Myocyte (in vitro differentiated cells): ENCODE measurements at places on chromosomes 6 and 20. TPM values are rescaled to one million over a fixed set of nuclear protein-coding genes. Genes with fewer than 3 reads are reported as not detected.
A peak's percentile ranks its signal among the peaks of the same experiment; 100 is the strongest.

DNA sequence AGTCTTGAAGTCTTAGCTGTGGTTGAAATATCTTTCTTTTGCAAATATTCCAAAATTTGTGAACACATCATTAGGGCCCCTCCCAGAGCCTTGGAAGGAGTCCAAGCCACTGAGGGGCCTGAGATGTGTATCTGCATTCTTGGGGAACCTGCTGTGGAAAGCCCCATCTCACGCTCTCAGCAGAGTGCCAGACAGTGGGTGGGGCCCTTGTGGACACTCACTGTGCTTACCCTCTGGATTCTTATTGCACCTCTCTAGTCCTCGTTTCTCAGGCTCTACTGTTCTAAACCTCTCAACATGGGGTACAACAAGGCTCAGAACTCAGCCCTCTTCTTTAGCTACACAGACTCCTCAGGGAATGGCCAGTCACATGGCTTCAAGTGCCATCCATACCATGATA is 416.2 kb upstream of the CDH4 start:
- DNase-seq = no peak

GRCh38 chr6:122289762-122290539 is 109.5 kb upstream of the HSF2 start:
- peak; percentile 43 for DNase-seq

DNA sequence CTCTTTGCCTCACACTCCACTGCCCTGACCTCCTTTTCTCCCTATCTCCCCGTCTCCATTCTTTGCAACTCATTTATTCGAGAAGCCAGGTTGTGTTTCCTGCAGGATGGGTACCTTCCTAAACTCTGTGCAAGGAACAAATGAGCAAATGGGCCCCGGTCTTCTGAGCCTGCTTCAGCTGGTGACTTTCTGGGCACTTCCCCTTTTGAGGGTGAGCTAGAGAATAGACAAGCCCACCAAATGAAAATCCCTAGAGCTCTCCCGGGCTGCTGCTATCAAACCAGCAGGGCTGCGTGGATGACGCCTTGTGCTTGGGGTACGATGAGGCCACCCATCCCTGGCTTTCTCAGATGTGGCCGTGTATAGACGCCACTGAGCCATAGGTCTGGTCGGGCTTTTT is 91.0 kb upstream of the FOXA2 start:
- no peak for DNase-seq

DNA sequence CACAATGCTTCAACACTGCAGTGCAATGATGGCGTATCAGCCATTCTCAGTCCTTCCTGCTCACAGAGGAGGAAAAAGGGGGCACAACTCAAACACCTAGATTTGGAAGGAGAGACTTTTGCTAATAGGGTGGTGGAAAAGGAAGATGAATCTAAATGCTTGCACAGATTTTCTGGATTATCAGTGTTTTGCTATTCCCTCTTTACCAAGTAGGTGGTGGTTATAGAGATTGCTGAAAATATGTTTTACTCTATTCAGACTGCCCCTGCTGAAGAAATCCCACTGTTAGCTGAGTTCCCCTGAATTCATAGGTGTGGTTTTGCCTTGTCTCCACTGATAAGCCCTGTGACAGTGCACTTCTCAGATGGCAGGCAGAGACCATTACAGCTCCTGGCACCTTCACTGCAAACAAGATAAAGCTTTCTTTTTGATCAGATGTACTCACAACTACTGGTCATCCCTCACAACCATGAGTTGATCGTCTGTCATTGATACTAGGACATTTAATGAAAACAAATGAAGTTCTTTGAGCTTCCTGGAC is 311.4 kb downstream of the KIF16B start:
- no peak for DNase-seq

DNA sequence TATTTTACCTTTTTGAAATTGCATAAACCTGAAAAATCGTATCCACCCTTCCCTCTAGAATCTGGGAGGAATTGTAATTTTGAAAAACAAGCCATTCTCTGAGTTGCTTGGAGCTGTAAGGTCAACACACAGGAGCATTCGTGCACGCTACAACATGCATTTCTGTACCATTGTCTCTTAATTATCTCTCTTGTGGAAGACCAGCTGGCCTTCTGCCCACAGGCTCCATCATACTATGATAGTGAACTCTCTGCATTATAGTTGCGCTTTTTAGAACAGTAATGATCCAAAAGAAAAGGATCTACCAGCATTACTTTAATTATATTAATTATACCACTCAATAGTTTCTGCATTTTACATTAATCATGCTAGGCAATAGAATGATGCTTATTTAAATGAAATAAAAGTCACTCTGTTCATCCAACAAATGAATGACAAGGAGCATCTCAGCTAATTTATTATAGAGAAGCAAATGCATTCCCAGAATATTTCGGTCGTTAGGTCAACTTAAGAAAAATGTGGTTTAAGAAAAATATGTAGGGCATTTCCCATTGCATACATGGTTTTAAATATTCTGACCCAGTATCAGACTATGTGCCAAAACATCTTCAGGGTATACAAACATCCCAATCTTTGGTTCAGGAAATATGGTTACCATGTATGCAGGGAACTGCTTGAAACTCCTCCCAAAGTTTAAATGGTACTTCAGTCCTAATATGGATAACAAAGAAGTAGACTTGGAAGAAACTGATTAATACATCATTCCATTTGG is 263.5 kb downstream of the TFAP2A start:
- no peak for DNase-seq

- DNase-seq = no peak
These were observed 5.8 kb downstream of the HIVEP1 start for GRCh38 chr6:12017876-12018401.

DNA sequence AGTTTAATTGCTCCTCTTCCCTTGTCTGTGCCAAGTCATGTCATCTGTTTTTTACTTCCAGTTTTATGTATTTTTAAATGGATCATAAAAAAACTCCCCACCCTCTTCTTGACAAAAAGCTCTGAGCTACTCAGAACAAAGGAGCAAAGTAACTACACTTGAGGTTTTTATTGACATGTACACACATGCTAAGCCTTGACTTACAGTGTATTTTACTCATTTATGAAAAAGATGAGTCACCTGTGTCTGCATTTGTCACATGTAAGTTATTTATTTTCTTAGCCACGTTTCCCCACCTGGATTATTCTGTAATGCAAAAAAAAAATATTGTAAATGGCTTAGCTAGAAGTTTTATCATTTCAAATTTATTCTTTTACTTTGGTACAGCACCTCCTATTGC is 628.8 kb upstream of the SLC35B3 start:
- DNase-seq = no peak

DNA sequence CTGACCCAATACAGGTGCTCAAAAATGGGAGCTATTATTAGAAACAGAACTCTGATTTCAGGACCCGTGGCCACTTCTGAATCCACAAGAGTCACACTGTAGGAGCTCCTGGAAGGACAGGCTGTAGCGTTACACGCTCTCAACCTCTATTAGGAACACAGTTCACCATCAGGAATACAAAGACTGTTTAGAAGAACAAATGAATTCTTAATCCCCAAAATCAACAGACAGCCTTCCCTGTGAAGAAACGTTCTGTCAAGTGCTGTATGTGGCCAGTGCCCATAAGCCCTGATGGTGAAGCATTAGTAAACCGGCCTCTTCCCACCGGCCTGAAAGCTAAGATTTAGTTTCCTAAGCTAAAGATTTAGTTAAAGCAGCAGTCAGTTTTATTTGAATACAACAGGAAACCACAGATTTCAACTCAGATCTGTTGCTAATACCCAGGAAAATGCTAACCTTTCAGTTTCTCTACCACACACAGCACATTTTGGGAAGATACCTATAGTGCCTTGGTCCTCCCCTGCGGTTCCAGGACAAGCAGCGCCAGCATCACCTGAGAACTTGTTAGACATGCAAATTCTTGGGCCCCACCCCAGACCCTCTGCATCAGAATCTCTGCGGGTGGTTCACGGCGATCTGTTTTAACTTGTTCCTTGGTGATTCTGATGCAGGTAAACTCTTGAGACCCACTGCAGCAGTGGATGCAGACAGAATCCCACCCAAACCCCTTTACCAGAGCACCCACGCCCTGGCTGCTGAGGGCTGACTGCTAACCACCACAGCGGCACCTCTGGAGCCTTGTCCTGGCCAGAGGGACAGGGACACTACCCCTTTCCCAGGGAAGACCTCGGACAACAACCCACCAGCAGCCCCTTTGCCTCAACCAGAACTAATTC is 33.4 kb downstream of the MTRES1 start:
- no peak for DNase-seq

GRCh38 chr6:11278207-11278559 is 45.7 kb upstream of the NEDD9 start:
- DNase-seq = no peak

GRCh38 chr6:136411453-136412354 is 122.1 kb upstream of the BCLAF1 start:
- no peak for DNase-seq

GRCh38 chr6:33857932-33858475 is 54.2 kb upstream of the MLN start:
- DNase-seq = peak; percentile 36

- DNase-seq = no peak
These were observed 75.9 kb upstream of the SYNJ2 start for GRCh38 chr6:157905590-157906342.

Gene ELOVL2
- total RNA-seq = 0.05 TPM in 1 of 2 replicates, not detected in the other

Gene MDFI
- not detected in 2 replicates for total RNA-seq

Gene NMBR
- total RNA-seq = not detected in 2 replicates
